ENCODE measurements at places on chromosomes 4 and X. TPM values are rescaled to one million over a fixed set of nuclear protein-coding genes. Genes with fewer than 3 reads are reported as not detected.

GRCh38 chr4:11624370-11624769 is 195.7 kb upstream of the HS3ST1 start:
- no peak for DNase-seq

- no peak for DNase-seq
Measured at GRCh38 chr4:33057736-33058135, 2337.6 kb downstream of the PCDH7 start.

- DNase-seq = no peak
Measured at GRCh38 chrX:42996861-42997260, 218.9 kb upstream of the PPP1R2C start.

DNA sequence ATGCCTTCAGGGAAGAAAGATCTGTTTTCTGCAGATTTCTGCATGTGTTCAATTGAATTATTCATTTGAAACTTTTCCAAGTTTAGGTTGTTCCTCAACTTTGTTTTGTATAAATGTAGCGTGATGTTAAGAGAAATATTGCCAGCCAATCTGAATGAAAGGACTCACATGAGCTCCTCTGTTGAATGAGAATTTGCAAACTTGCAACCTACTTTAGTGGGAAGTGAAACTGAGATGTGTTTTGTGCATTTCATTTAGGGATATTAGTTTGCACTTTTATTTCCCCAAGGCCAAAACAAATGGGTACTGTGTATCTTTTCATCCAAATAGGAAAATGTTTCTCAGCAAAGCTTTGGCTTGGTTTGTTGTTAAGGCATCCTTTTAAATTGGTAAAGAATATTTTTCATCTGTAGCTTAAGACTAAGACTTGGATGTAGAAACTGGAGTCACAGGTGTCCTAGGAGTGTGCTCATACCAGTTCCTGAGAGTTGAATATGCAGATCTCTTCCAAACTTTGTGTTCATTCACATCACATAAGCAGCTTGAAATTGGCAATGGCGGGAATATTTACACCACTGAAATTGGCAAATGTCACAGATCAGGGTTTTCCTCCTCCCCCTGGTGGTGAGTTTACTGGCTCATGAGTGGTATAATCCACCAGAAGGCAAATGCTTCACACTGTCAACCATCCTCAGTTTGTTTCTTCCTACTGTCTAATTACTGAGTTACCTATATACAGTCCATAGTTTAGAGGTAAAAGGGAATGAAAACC is 193.6 kb upstream of the BANK1 start:
- peak; percentile 18 for DNase-seq

DNA sequence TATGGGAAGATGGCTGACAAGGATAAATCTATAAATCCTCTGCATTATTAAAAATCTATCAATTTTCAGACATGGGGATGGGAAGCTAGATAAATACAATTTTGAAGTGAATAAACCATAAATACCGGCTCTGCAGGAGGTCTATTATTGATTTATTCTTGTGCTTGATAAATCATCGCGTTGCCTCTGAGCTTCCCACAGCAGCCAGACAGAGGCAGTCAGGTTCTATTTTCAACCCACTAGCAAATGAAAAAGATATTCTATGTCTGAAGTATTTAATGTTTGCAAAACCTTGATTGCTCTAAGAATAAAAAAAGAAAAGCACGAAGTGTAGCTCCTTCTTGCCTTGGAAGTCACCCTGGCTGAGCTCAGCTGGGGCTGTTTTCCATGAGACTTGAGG is 216.2 kb downstream of the DHRSX start:
- no peak for DNase-seq

DNA sequence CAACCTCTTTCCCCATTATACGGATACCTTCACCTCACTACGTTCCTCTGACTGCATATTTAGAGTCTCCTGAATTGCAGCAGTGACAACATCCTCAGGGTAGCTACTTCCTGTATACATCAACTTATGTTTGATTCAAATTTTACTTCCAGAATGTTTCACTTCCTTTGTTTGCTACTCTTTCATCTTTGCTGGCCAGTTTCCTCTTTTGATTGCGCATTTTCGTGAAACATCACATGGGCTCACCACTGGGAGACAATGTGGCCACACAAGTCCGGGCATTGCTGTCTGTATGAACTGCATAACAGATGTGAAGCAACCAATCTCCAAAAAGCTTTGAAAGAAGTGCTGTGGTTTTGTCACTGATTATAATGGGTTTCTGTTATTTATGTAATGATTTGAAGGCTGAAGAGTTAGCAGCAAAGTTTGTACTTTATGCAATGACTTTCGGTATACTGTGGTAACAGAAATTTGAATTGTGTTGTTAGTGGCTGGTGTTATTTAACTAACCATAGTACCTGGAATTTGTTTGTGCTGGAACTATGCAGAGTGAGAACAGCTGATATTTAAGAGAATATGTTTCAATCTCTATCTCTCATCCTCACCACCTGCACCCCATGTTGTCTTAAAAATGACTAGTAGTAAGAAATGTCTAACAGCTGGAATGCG is 7.4 kb downstream of the SNCA start:
- DNase-seq = peak; percentile 68

GRCh38 chr4:123783921-123784320 is 387.3 kb downstream of the SPRY1 start:
- DNase-seq = no peak

GRCh38 chrX:119755981-119756533 is 2.3 kb upstream of the SOWAHD start:
- peak; percentile 83 for DNase-seq

DNA sequence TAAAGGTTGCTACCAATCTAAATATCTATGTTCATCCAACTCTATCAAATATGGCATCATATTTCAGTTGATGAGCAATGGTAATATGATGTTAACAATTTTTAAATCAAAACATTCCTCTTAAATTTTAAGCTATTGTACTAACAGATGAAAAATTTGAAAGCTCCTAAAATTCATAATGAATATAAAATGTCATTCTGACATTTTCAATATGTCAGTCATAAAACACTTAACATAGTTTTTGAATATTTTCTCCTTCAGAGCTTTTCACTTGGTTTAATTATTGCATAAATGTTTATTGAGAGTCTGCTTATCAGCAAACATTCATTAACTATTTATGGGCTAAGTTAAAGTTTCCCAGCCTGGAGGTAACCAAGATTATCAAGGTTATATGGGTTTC is 11.8 kb downstream of the ARSJ start:
- no peak for DNase-seq

DNA sequence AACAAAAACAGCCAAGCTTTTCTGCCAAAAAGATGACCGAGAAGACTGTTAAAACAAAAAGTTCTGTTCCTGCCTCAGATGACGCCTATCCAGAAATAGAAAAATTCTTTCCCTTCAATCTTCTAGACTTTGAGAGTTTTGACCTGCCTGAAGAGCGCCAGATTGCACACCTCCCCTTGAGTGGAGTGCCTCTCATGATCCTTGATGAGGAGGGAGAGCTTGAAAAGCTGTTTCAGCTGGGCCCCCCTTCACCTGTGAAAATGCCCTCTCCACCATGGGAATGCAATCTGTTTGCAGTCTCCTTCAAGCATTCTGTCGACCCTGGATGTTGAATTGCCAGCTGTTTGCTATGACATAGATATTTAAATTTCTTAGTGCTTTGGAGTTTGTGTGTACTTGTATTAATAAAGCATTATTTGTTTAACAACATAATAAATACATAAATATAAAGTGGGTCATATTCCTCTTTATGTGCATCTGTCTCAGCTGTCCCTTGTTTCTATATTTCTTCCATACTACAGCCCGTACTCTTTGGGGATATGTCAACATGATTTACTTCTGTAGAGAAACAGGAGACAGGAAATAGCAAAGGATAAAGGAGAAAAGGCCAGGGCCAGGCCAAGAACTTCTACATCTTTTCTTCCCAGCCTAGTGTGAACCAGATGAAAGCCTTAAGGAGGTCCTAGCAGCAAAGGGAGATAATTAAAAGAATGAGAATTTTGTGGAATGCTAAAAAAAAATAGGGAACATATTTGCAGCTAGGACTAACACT is 667 bp downstream of the PTTG2 start:
- no peak for DNase-seq

GRCh38 chr4:22427675-22428074 is 88.2 kb downstream of the ADGRA3 start:
- DNase-seq = no peak

DNA sequence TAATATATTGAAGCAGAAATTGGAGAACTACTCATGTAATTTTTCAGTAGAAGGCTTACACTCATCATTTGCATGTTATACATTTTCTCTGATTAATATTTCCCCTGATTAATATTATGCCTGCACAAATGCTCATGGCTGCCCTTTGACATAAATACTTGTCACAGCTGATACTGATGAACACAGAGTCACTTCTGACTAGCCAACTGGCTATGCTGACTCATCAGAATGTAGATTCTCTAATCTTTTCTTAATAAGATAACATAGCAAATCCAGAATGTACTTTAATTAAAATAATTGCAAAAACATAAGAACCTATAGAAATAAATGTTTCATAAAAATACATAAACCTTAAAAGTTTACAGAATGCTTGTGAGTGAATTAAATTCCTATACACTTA is 52.4 kb upstream of the C4orf54 start:
- DNase-seq = no peak

- DNase-seq = no peak
Measured at GRCh38 chrX:153564047-153564606, 34.8 kb downstream of the CCNQ start.

DNA sequence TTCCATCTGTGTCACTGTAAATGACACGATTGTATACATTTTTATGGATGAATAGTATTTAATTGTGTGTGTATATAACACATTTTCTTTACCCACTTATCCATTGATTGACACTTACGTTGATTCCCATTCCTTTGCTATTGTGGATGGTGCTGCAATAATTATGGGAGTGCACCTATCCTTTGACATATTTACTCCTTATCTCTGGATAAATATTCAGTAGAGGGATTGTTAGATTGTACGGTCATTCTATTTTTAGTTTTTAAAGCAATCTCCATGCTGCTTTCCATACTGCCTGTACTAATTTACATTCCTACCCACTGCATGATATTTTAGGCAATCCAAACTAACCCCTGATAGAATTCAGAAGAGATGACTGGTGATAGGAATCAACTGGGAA is 980.1 kb downstream of the FSTL5 start:
- no peak for DNase-seq

- DNase-seq = no peak
Measured at GRCh38 chr4:83582289-83582785, 46.4 kb downstream of the GPAT3 start.

- DNase-seq = no peak
Measured at GRCh38 chr4:7893539-7893938, 46.1 kb downstream of the AFAP1 start.

GRCh38 chr4:182616476-182616875 is 300.7 kb downstream of the DCTD start:
- no peak for DNase-seq

Gene FRMD7
- total RNA-seq = not detected

Gene NAA11
- not detected for total RNA-seq

Gene CACNA1F
- total RNA-seq = 0.74 TPM

Gene CBLL2
- total RNA-seq = not detected

Gene TRIML2
- total RNA-seq = not detected

Gene GPR143
- not detected for total RNA-seq

Gene GPRIN3
- 20.0 TPM for total RNA-seq
